Stimulated activated CD4-positive, alpha-beta T cell treated with anti-CD3 and anti-CD28 coated beads, TNF-alpha, amount 100 ng/mL, for 24 hours (primary cell): ENCODE measurements at places on chromosomes 12 and 14.

DNA sequence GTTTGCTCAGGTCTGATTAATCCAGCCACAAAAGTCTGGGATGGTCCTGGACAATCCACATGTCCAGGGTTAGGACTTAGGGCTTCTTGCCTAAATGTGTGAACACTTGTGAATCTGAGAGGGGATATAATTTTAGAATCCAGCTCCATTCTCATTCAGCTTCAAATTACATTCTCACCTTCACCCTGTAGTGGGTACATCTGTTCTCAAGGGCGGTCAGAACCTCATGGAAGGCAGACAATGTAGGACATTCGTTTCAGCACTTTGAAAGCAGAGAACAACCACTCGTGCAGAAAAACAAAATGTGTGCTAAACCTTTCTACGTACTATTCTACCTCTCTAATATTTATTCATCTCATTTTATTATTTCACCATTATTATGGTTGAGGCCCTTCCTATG lies 1.2 kb downstream of the TMEM229B start:
- DNase-seq, result no peak

DNA sequence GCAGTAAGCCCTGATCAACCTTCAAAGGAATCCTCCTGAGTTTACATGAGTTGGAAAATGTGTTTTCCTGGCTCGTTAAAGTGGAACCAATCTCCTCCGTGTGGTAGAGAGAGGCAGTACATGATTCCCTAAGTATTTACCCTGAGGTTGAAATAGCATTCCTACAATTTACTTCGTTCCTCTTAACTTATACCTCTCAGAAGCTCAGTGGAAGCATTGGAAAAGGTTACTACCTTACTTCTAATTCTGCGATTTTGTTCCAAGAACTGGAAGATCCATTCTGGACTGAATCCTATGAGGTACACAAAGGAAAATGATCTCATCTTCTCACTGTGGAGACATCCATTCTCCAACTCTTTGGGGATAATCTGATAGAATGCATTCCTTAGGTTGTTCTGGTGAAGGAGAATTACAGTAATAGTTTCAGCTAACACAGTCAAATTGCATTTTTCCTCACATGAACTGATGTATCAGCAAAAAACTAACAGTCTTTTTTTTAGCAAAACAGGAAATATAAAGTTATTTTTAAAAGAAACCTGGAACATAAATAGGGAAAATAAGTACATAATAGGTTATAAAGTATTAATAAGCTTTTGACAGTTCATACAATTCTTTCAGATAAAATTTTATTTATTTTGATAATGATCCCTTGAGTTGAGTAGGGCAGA lies 475.6 kb downstream of the PDZRN4 start:
- no peak for DNase-seq

- DNase-seq, result no peak
Measured at GRCh38 chr14:60051721-60052221, 40.0 kb upstream of the PCNX4 start.

DNA sequence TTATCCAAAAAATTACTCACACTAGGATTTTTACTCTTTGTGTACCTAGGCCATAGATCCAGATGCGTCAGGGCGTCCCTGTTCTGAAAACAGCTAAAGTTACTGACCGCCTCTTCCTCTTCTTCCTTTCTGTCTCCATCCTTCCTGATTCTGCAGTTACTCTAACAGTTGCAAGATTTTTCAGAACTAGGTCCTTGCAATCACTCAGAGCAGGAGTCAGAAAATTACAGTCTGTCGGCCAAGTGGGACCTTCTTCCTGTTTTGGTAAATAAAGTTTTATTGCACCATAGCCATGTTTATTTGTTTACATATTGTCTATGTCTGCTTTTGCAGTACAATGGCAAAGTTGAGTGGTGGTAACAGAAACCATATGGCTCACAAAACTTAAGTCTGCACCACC lies 25.6 kb upstream of the FGF6 start:
- DNase-seq, result no peak

DNA sequence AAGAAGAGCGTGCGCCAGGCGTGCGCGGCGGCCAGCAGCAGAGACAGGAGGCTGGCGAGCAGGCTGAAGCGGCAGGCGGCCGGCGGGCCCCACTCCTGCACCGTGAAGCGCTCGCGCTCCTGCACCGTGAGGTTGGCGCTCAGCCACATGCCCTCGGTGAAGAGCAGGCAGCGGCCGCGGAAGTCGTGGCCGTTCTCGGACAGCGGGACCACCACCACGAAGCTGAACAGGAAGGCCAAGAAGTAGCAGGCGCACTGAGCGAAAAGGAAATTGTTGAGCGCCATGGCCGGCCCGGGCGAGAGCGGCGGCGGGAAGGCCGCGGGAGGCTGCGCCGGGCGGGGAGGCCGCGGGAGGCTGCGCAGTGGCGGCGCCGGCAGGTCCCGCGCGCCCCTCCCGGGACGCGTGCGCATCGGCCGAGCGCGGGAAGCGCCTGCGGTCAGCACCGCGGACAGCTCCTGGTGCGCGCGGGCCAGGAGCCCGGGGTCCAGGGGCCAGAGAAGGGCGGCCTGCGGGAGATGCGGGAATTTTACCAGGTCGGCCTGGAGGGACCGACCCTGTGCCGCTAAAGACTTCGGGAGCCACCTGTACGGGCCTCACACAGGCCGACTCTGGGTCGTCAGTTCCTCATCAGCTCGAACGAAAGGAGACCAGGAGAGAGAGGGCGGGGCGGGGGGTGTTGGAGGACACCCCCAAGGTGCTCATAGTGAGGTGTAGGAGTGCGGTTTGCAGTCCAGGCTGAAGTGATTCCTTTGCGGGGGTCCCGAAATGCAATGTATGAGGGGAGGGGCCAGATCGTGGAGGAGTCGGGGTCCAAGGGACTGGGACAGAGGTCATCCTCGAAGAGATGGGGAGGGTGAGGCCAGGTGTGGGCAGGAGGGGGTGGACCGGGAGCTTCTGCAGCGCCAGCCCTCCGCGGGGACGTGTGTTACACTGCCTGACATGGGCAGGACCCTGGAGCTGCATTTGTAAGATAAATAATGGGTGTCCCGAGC lies at the start of gene TMEM179:
TSS of gene TMEM179 (minus strand) at position 315 of the 992 bp plus-strand sequence. CDS start at position 284, 31 bp downstream.
- no peak for DNase-seq

DNA sequence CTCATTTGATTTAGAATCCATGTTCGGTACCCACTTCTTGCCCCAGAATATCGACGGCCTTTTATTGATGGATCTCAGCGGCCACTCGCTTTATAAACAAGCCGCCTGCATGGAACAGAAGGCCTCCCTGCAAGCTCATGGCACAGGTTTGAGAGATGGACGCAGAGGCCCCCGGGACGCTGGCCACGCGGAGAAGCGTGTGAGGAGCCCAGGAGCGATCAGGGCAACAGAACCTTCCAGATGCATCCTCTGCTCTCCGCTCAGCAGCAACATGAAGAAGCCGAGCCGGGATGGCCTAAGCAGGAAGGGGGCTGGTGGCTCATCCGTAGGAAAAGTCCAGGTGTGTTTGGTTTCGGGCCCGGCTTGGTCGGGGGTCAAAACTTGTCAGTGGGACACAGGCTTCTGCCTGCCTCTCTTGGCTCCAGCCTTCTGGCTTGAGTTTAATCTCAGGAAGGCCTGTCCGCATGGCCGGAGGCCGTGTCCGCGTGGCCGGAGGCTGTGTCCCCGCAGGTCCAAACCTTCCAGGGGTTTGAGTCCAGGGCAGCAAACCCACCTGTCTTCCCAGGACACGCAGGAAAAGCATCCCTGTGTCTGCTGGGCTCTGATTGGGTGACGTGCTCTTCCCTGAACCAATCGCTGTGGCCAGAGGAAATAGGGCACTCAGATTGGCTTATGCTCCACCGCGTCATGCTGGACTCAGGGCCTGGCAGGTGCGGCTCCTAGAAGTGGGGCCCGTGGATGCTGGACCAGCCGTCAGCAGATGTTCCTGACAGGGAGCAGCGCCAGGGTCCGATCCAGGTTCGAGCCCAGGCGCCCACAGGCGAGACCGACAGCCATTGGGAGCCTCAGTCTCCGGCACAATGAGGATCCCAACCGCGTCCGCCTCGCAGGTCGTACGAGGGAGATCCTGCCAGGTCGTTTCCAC lies 65.0 kb downstream of the GALNT9 start:
- DNase-seq, result no peak

DNA sequence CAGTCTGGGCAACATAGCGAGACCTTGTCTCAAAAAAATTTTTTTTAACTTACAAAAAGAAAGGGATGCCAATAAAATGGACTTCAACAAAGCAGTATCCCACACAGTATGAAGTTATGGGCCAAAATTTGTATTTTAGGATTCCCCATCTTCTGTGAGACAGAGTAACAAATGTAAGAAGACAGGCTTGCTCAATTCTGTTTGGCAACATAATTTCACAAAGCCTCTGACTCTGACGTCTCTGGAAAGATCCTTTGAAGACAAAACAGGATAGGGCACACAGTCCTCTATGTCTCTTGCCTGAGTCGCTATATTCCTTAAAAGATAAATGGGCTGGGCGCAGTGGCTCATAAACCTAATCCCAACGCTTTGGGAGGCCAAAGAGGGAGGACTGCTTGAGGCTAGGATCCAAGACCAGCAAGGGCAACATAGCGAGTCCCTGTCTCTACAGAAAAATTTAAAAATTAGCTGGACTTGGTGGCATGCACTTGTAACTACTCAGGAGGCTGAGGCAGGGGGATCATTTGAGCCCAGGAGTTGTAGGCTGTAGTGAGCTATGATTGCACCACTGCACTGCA lies 1.1 kb upstream of the HOMEZ start:
- no peak for DNase-seq

- DNase-seq, result no peak
Measured at GRCh38 chr12:48106681-48107613, 1.1 kb upstream of the SENP1 start.

- DNase-seq, result no peak
Measured at GRCh38 chr14:104423701-104424405, 155.7 kb upstream of the C14orf180 start.

DNA sequence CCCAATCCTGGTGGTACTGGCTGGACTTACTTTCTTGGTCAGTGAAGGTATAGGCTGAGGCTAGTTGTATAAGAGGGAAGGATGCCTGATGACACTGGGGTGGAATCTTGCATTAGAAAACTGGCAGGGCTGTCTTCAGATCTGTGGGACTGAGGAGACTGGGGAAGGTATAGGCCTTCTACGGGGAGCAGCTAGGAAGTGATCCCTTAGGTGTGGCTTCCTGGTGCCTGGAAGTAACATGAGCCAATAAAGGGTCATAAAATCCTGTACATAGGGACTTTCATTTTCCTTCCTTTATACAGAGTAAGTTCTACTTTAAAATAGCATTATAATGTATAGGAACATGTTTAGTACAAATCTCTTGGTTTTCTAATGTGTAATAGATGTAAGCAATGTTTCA lies 716.8 kb downstream of the LRFN5 start:
- no peak for DNase-seq

DNA sequence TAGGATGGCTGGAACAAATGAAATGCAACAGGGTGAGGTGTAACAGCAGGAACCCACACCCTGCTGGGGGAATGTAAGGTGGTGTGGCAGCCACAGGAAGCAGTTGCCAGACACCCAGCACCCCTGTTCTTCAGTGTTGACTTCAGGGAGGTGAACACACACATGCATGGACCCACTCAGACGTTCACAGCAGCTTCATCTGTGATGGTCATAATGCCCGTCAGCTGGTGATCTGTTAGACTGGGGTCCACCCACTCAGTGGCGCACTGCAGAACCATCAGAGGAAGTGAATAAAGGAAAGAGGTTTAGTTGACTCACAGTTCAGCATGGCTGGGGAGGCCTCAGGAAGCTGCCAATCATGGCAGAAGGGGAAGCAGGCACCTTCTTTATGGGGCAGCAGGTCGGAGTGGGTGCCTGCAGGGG lies 22.7 kb upstream of the TEX22 start:
- peak; percentile 56 for DNase-seq

DNA sequence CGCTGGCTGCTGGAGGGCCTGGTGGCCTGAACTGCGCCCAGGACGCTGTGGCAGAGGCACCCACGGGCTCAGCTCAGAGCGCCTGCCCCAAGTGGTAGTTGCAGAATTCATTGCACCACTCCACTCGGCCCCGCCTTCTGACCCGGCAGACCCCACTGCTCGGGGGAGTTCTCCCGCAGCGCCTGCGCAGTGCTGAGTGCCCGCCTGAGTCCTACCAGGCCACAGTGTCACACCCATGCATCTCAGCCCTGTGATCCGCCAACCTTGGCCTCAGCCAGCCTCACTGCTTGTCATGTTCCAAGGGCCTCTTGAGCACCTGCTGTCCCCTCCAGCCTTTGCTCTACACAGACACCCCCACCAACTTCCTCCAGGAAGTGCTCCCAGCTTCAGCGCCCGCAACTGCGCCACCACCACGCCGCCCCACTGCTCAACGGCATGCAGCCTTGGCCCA lies 12.2 kb downstream of the DEGS2 start:
- no peak for DNase-seq

- no peak for DNase-seq
Measured at GRCh38 chr14:85534458-85535293, 4.7 kb downstream of the FLRT2 start.

GRCh38 chr12:114846771-114847170 lies 162.8 kb upstream of the TBX3 start:
- no peak for DNase-seq

DNA sequence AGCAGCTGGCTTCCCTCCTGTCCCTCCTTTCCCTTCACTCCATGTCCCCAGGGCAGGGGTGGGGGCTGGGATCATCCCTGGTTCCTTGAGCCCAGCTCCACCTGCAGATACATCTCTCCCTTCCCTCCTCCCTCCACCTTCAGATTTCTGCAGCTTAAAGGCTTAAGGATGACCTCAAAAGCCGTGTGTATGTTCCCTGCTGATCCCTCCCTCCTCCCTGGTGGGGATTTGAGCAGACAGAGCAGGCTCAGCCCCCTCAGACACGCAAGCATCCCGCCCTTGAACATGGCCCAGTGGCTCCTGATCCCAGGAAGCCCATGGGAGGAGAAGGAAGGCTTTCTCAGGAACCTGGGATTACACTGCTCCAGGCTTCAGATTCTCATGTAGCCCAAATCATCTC lies 82.9 kb upstream of the RIN3 start:
- no peak for DNase-seq

DNA sequence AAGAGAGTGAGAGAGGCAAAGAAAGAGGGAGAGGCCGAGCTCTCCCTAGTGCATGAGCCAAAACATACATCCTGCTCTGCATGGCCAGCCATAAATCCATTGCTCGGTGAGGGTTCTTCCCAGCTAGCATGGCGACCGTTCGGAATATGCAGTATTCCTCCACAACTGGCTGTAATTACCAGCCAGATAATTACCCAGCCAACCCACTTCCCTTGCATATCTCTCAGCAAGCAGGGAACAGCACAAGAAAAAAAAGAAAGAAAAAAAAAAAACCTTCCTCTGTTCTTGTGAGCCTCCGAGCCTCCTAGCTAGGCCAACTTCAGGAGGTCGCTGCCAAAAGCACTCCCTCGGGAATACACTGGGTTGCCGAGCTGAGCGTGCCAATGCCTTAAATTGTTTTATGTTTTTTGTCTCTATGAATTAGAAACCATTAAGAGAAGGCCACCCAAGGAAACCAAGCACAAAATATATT lies 567.9 kb downstream of the MED13L start:
- no peak for DNase-seq
